ENCODE measurements at places on chromosomes 4 and X.

DNA sequence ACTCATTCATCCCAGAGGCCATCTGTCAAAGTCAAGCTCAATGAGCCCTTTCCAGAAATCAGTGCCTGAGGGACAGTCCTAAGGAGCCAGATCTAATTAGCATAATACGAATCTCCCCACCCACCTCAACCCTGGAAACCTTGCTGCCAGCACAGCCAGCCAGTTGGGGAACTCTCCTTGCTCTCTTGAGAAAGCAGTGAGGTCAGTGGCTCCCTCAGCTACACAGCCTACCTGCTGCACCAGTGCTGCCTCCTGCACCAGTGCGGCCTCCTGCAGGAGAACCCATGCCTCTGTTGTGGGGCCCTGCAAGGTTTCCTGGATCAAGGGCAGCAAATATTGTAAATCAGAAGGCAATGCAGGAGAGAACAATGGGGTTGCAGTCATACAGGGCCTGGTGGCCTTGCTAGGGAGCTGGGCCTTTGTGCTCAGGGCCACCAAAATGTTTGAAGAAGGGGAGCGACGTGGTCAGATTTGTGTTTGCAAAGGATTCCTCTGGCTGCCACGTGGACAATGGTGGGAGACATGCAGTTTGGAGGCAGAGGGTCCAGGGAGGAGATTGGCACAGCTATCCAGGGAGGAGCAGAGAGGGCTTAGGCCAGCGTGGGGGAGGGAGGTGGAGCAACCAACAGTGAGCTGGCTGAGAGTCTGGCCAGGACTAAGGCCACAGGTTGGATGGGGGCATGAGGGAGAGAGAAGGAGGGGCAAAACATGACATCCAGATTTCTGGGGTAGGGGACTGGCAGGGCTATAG, 124.3 kb upstream of the MAMLD1 start:
- peak; percentile 79 for DNase-seq

GRCh38 chrX:45852884-45853283, 652.2 kb upstream of the DIPK2B start:
- DNase-seq: no peak

DNA sequence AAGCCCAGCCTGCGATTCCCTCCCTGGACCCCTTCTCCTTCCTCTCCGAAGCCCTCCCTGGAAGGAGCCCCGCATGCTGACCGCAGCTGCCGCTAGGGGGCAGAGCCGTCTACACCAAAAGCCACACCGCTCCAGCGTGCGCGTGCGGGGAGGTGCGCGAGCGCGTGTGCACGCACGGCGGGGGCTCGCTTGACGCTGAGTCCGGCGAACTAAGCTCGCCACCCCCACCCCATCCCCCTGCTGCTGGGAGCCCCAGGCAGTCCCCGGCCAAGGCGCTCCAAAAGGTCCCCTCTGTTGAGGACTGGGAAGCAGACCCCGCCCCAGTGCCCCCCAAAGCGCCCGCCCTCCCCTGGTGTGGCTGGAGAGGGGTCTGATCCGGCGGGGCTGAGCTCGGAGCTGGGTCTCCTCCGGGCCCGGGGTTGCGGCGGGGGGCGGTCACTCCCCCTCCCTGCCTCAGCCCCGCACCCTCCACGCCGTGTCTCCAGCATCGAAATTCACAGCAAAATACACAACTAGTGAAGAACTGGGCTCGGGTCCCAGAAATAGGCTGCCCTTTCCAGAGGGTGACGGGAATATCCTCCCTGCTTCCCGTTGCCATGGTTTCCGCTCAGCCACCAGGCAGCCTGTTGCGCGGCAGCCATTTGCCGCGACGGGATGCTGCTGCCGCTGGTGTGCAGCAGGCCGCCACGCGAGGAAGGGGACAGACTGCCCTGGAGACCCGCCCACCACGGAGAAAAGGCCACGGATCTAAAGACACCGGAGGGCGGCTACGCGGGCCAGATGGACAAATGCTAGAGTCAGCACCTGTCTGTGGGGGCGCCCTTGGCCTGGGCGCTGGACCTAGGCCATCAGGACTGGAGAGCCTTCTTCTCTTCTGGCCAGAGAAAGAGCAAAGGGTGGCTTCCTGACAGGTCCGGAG, 11.2 kb upstream of the CCNQ start:
- DNase-seq: no peak

- no peak for DNase-seq
Observed at GRCh38 chrX:134886002-134886596, 104.7 kb upstream of the SMIM10 start.

- no peak for DNase-seq
Observed at GRCh38 chrX:12874581-12874980, 7.7 kb downstream of the TLR7 start.

GRCh38 chr4:15131551-15131950, 129.3 kb downstream of the CPEB2 start:
- no peak for DNase-seq

DNA sequence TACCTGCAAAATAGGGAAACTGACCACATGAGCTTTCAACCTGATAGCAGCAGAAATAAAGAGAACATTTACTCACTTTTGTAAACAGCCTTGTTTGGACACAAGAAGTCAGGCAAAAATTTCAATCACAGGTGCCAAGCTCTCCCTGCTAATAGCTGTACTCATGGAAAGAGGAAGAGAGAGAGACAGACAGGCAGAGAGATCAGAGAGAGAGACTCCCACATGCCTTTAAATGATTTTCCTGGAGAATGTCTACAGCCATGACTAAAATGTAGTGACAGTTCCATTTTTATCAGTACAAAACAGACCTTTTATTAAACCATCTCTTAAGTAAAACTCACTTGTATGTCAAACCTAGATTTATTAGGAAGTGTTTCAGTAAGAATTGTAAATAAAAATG, 752.9 kb downstream of the TRAM1L1 start:
- DNase-seq: no peak

DNA sequence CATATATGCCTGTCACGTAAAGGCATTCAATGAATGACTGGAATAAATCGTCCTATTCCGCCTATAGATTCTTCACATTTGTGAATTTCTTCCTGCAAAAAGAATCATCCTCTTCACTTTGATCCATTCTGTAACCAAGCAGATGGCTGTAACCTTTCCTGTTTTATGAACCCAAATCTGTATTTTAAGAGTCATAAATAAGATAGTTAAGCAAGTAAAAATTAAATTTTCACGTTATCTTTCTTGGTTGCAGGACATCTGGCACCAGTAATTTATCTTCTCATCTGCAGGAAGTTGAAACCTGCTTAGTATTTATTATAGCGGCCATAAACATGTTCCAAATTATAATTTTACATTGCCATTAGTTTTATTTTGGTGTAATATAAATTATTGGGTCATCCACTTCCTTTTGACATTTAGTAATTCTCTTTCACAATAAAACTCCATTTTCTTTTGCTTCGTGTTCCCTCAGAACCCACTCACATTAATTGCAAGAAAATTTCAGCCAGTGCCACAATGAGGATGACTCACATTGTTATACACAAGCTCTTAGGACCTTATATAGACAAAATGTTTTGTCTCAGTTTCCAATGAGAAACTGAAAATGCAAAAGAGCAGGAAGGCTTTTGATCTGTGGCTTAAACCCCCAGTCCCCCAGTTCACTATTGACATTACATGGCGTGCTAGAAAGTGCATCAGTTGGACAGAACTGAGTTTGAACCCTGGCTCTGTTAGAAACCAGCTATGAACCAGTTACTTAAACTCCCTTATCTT, 51.1 kb downstream of the TMEM156 start:
- no peak for DNase-seq

GRCh38 chrX:71164071-71164470, 19.4 kb downstream of the NLGN3 start:
- no peak for DNase-seq

GRCh38 chrX:113828470-113828869, 755.4 kb upstream of the HTR2C start:
- no peak for DNase-seq

- no peak for DNase-seq
Observed at GRCh38 chr4:113350576-113350975, 301.1 kb downstream of the ANK2 start.

DNA sequence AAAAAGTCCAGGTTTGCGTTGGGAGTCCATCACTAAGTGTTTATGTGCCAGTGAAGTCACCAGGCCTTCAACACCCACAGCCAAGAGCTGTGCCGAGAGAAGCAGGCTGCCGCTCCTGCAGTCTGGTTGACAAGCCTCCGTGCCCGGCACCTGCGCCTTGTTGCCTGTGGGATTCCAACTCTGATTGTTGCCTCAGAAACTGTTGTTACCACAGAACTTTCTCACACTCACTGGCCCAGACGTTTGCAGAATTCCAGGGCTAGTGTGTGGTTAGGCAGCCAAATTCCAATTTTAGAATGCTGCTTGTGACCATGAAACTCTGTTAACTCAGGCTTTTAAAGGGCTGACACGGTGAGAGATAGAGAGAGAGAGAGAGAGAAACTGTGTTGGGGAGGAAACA, 119.5 kb upstream of the LIMCH1 start:
- no peak for DNase-seq

DNA sequence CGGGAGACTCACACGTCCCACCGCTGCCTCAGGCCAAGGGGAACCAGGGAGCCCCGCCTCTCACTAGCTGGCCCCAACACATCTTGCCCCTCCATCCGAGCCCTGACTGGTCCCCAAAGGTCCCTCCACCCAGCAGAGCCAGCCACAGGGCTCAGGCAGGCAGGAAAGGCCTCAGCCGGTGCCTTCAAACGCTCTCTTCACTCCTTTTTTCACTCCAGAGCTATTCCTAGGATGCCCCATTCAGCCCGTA, 1.5 kb upstream of the ARHGAP4 start:
- DNase-seq: no peak

DNA sequence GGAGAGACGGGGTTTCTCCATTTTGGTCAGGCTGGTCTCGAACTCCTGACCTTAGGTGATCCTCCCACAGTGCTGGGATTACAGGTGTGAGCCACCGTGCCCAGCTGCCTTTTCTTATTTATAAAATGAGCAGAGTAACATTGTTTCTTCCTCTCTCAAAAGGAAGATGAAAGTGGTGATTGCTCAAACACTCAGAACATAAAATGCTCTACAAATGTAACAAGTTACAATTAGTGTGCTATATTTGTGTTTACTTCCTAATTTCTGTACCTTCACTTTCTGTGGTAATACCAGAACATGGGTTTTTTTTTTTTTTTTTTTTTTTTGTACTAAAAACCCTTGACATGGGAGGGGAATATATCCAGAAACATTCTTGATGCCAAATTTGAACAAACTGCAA, 197.9 kb downstream of the MGST2 start:
- no peak for DNase-seq

- no peak for DNase-seq
Observed at GRCh38 chrX:55056820-55057674, 17.8 kb upstream of the PAGE2B start.

- DNase-seq: no peak
Observed at GRCh38 chr4:25133132-25133531, 27.1 kb downstream of the SEPSECS start.

DNA sequence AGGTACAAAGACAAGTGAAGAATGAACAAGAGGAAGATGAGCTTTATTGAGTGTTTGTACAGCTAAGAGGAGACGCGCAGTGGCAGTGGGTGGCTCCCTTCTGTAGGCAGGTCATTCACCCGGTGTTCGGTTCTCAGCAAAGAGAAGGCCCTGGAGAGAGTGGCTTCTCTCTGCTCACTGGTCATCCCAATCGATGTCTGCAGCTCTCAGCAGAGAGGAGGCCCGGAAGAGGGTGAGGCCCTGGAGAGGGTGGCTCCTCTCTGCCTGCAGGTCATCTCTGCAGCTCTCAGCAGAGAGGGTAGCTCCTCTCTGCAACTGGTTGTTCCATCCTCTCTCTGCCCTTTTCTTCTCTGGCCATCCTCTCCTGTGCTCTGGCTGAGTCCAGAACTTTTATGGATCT, 126.5 kb downstream of the UGT8 start:
- no peak for DNase-seq

GRCh38 chrX:101449279-101449678, 36.0 kb upstream of the ARMCX4 start:
- DNase-seq: no peak

DNA sequence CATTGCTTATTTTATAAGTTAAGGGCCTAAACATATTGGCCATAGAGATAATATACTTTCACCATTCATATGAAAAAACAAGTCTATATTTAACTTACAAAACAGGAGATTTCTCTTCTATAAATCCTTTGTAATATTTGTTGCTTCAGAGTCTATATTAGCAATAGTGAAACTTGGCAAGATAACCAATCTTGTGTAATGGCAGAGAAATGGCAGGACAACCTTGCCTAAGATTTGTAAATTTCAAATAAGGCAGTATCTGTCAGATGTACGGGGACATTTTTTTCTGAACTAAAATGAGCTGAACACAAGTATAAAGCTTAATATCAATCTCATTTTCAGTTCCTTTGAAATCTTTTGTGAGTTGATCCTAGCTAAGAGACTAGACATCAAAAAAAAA, 17.8 kb upstream of the CPEB2 start:
- DNase-seq: no peak

- no peak for DNase-seq
Observed at GRCh38 chr4:2291705-2292645, 30.1 kb upstream of the MXD4 start.

GRCh38 chr4:182973511-182973911, 56.3 kb upstream of the DCTD start:
- no peak for DNase-seq

DNA sequence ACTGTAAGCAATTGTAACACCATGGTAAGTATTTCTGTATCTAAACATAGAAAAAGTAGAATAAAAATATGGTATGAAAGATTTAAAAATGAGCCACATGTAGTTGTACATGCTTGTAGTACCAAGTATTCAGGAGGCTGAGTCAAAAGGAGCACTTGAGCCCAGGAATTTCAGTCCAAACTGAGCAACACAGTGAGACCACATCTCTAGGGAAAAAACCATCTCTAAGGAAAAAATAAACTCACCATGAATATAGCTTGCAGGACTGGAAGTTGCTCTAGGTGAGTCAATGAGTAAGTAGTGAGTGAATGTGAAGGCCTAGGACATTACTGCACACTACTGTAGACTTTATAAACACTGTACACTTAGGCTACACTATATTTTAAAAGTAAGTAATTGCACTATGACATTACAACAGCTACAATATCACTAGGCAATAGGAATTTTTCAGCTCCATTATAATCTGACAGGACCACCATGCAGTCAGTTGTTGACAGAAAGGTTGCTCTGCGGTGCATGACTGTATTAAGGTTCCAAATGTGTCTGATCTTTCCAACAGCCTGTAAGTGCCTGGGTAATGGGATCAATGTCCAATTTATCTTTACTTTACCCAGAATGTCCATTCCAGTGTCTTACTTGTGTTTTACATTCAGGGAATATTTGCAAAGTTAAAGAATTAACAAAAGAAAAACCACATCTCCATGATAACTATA, 28.9 kb upstream of the LRBA start:
- no peak for DNase-seq

- no peak for DNase-seq
Observed at GRCh38 chr4:3483471-3483921, 20.4 kb downstream of the DOK7 start.

- no peak for DNase-seq
Observed at GRCh38 chr4:92735025-92735665, 431.4 kb downstream of the GRID2 start.

DNA sequence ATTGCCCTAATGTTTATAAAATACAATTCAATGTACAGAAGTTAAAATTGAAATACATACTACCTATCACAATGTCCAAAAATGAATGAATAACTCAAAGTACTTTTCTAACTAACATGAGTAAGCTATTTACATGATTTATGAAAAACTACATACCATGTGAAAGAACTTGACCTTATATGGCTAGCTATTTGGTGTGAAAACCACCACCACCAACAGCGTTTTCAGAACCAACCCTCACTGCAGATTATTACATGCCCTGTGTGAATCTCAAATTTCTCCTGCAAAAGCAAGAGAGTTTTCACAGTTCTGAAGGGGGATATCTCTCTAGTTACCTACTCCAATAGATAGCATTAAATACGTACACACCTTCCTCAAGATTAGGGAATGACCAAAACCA, 198.5 kb downstream of the SPATA18 start:
- DNase-seq: no peak

All from vagina (tissue), 2 donors.